T-helper 22 cell (primary cell): ENCODE measurements at places on chromosomes 2 and 18.

- no peak for DNase-seq
These were observed 55.5 kb downstream of the LIMS1 start for GRCh38 chr2:108589781-108590180.

GRCh38 chr2:29080886-29081743 lies 6.8 kb upstream of the PCARE start:
- DNase-seq = no peak

DNA sequence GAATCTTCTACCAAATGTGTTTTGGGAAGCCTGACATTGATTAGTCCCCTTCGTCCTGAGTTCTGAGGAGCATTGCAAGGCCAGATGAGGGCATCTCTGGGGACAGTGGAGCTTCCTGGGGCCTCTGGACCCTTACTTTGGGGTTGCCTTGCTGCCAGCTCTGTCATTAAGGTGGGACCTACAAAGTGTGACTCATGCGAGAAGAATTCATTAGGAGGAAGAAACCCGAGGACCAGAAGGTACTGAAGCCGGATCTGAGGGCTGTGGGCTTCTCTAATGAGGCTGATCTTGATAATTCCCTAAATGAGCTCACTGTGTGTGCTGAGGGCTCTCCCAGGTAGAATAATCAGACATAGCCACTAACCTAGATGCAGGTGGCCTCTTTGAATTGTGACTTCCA lies 695 bp upstream of the SCYGR2 start:
- DNase-seq = no peak

- DNase-seq = no peak
These were observed 931.7 kb upstream of the CELF4 start for GRCh38 chr18:38497266-38497665.

DNA sequence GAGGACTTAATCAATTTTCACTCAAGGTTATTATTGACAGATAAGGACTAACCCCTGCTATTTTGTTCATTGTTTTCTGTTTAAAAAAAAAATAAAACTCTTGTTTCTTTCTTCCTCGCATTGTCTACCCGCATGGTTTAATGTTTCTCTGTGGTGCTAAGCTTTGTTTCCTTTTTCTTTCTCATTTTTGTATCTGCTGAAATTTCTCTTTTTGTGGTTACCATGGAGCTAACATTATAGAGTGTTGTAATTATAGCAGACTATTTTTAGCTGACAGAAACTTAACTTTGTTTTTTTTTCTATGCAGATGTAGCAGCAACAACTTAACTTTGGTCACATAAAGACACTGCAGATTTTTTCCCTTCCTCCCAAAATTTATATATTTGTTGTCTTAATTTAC lies 43.1 kb upstream of the CHN1 start:
- DNase-seq = no peak

GRCh38 chr2:64400105-64400728 lies 53.7 kb upstream of the LGALSL start:
- no peak for DNase-seq

- DNase-seq = no peak
These were observed 161.4 kb downstream of the XIRP2 start for GRCh38 chr2:167049659-167050058.

DNA sequence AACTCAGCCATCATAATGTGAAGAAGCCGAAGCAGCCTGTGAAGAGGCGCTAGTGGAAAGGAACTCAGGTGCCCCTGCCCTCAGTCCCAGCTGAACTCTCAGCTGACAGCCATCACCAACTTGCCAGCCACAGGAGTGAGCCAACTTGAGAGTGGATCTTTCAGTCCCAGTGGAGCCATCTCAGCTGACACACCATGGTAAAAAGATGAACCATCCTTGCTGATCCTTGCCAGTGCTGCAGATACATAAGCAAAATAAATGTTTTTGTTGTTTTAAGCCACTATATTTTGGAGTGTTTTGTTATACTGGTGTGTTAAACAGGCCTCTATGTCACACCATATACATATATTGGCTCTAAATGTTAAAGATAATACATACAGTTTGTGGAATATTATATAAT lies 195.8 kb upstream of the SPRED2 start:
- DNase-seq = no peak

DNA sequence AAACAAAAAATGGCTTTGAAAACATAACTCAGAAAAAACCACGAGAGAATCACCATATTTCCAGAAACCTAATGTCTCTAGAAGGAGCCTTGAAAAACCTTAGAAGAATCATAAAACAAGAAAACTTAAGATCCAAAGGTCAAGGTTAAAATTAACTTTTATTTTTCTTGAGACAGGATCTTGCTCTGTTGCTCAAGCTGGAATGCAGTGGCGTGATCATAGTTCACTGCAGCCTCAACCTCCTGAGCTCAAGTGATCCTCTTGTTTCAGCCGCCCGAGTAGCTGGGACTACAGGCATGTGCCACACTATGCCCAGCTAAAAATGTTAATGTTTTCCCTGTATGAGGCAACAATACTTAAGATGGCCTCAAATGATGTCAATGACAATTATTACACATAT lies 254.2 kb upstream of the SESTD1 start:
- no peak for DNase-seq

DNA sequence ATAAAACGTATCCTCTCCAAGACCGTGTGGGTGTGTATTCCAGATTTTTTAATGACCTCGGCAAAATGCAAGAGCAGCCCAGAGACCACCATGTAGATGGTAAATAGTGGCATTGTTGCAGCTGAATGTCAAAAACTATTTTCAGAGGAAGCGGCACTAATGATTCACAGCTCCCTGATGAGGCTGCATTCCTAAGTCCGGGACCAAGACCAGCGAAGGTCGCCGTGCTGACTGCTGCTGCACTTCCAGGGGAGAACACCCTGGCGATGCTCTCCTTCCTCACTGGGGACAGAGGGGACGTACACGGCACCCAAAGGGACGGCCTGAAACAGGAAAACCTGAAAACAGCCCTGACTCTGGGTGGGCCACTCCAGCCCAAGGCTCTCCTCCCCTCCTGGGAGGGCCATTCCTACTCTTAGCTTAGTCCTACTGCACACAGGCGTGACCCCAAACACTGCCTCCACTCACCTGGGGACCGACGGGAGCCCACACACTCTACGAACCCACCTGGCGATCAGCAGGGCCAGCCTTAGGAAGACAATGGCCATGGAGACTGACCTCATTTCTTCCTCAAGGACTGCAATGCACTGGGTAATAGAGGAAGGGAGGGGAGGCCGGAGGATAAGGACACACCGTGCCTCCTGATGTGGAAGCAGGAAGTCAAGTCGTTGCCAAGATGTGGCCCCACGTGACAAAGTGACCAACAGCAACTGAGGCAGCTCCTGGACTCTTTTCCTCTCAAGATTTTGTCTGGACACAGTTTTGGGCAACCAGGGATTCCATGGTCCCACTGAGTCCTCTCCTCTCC lies 82.8 kb downstream of the ZNF516 start:
- DNase-seq = no peak

DNA sequence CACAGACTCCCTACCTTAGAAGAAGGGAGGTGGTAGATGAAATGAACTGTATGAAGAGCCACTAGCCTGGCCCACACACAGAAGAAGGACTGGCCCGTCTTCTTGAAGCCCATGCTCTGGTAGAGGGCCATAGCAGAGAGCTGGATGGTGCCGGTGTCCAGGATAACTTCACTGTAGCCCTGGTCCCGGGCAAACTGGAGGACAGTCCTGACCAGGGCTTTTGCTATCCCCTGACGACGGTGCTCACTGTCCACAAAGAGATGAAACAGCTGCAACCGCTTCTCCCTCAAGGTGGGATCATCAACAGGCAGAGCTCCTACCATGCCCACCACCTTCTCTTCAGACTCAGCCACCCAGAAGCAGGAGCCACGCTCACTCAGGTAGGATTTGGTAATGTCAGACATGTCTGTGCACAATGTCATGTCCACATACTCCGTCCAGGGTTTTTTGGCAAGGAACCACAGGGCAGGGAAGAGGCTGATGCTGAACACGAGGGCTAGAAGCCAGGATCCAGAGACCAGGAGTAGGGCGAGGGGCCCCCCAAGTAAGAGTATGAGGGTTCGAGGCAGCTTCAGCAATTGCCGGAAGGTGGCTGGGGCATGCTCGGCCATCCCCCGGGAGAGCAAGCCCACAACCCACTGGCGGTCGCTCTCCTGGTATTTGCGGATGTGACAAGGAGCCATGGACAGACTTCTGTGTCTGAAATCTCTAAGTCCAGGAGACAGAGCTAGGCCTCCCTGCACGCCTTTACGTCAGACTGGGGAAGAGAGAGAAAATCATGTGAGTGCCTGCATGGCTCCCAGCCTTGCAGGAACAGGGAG lies 1.1 kb downstream of the NAT8 start:
- no peak for DNase-seq

GRCh38 chr2:139438478-139438877 lies 658.3 kb upstream of the NXPH2 start:
- DNase-seq = no peak
